ENCODE measurements at places on chromosomes 1 and 21.

DNA sequence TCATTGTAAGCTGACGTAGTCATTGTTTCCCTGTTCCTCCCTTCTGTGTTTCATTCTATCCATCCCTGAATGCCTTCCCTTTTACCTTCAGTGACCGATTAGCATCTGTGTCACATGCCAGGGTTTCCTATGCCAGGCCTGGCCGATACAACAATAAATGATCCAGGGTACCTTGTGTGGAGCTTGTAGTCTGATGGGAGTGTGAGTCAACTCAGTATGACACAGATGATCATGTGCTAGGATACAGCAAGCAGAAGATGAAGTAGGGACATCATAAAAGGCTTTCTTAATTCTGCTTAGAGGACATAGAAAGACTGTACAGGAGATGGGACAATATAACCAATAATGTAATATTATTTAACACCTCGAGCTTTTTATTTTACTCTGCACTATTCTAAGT is 164.1 kb upstream of the C8B start:
- no peak for DNase-seq

- DNase-seq, result no peak
These were observed 9.5 kb downstream of the SON start for GRCh38 chr21:33552093-33552998.

- no peak for DNase-seq
These were observed 321.5 kb upstream of the FAM78B start for GRCh38 chr1:166488327-166488726.

DNA sequence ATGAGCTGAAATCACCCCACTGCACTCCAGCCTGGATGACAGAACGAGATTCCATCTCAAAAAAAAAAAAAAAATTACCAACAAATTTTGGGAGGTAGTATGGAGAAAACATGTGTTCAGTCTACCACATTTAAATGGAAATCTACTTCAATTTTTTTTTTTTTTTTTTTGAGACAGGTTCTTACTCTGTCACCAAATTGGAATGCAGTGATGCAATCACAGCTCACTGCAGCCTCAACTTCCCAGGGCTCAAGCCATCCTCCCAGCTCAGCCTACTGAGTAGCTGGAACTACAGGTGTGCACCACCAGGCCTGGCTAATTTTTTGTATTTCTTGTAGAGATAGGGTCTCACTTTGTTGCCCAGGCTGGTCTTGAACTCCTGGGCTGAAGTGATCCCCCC is 82.1 kb downstream of the GFI1 start:
- DNase-seq, result peak; percentile 60

- DNase-seq, result peak; percentile 63
These were observed 777 bp downstream of the NUDT17 start for GRCh38 chr1:145846201-145846612.

- DNase-seq, result no peak
These were observed 32.0 kb downstream of the RSPH1 start for GRCh38 chr21:42463861-42464515.

DNA sequence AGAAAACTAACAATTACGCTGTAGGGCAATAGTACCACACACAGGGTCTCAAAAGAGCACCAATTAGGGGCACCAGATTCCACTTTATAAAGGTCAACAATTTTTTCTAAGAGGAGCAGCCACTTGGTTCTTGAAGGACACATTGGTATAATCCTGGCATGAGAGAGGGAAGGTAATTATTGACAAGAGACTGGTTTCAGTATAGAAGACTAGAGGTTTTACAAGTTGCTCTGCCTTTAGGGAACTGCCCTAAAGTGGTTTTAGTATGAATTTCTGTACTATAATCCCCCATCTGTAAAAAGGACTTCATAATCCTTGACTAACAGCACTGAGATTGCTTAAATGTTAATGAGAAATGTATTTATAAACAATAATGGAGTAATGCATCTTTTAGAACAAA is 648.5 kb upstream of the PTBP2 start:
- no peak for DNase-seq

GRCh38 chr1:196466654-196467053 is 141.6 kb downstream of the KCNT2 start:
- no peak for DNase-seq

DNA sequence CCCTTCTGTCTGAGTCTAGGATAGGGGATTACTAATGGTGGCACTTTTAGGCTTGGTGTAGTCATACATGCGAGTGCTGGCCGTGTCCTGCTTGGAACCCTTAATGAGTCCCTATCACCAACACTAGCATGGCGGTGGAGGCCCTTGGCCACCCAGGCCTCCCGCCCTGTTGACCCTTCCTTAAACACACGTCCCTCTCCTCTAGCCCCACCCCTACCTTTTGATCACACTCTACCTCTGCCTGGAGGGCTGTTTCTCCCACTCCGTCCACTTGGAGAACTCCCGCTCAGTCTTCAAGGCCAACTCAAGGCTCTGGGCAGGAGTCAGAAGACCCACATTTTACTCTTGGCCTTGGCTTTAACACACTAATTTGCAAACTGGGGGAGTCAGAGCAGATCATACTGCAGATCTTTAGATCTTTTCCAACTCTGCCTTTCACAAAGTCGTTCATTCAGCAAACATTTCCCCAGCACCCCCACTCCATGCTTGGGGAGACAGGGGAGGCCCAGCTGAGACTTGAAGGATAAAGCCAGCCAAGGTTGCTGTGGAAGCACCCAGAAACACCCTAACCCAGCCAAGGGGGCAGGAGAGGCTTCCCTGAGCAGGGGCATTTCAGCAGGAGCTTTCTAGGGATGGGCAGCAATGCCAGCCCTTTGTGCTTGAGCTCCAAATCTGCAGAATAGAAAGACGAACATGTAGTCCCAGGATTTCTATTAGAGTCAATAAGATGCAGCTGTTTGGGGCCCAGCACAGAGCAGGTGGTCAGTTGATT is 1.9 kb downstream of the PODN start:
- no peak for DNase-seq

- DNase-seq, result peak; percentile 57
These were observed 76.6 kb upstream of the VAV3 start for GRCh38 chr1:108041360-108042142.

GRCh38 chr1:207748737-207749528 is 2.9 kb upstream of the CD46 start:
- DNase-seq, result no peak
